ENCODE measurements at places on chromosomes 3 and 15.

DNA sequence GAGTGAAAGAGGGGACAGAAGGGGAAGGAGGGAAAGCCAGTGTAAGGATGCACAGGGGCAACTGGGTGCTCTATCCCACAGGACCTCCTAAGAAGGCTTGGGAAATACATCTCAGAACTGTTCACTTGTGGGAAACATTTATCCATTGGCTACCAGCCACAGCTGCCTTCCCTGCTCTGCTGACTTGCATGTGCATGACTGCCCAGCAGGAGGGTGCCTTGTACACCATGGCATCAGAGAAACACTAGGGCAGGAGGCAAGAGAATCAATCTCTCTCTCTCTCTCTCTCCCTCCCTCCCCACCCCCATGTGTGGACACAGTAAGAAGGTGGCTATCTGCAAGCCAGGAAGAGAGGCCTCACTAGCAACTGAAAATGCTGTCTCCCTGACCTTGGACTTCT is 62.9 kb upstream of the ZBTB38 start:
- no peak for DNase-seq

DNA sequence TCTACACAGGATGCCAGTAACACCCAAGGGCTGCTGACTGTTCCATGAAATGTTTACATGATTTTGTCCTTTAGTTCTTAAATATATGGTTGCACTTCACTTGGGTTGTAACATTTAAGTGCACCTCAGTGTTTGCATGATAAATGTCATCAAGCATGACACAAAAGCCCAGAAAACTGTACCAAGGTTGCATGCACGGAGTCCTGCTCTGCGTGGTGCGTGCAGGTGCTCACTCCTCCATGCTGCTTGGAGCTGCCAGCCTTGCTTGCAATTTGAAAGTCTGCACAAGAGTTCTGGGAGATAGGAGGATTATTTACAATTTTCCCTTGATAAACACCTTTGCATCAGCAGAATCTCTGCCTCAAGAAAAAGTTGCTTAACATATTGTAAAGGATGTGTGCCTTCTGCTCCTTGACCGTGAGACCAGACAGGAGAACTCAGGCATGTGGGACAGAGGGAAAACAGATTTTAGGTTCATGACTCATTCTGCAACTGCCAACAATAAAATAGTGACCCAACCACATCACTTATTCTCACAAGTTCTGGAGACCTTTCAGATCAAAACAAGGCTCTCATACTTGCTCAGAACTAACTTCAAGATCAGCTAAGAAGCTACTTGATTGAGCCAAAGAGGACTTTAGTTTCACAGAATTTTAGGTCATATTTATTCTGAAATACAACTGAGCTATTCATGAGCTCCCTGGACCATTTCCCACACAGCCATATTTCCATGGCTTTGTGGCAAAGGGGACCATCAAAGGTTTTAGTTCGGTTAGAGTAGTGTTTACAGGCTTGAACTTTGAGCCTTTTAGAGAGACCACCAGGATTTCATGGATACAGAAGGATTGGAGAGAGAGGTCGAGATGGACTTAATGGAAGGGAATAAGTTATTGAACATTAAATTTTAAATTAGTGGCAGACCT is 128.4 kb upstream of the ZBED2 start:
- no peak for DNase-seq

- no peak for DNase-seq
Observed at GRCh38 chr3:189308608-189309007, 136.8 kb downstream of the TPRG1 start.

- no peak for DNase-seq
Observed at GRCh38 chr3:10505791-10506585, 602 bp upstream of the ATP2B2 start.

GRCh38 chr15:45732662-45733061 is 97.8 kb downstream of the SQOR start:
- no peak for DNase-seq

GRCh38 chr3:47057212-47057671 is 77.8 kb downstream of the NBEAL2 start:
- DNase-seq, result no peak

- DNase-seq, result no peak
Observed at GRCh38 chr15:93413745-93414144, 324.7 kb upstream of the RGMA start.

- no peak for DNase-seq
Observed at GRCh38 chr3:28745916-28746617, 397.4 kb upstream of the AZI2 start.

DNA sequence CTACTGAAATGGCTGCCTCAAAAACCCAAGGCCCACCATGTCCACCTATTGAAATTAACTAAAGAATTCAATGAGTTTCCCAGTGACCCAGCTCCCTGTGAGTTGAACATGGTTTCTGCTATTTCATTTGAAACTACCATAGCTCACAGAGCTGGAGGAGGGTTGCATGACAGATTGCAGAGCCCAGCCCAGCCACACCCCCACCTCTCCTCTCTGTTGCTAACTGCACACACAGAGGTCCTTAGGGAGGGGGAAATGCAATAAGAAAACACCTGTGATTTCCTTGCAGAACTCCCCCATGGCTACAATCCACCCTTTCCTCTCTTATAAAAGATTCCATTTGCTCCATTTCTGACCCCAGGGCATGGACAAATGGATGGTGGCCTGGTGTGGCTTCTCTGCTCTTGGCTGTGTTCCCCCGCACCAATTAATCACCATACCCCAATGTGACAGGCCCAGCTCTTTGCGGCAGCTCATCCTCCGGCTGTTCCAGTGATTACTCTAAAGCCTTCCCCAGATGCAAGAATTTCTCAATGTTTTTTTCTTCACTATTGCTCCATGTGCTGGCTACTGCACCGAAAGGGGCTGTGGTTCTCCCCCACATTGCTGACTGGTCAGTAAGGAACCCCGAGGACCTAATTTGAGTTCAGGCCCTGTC is 208.4 kb upstream of the KBTBD8 start:
- DNase-seq, result peak; percentile 55

- DNase-seq, result no peak
Observed at GRCh38 chr3:122318620-122319019, 6.4 kb upstream of the CSTA start.

- DNase-seq, result peak; percentile 70
Observed at GRCh38 chr3:42732829-42733459, 30.3 kb upstream of the HHATL start.

- DNase-seq, result no peak
Observed at GRCh38 chr15:91949361-91949760, 95.9 kb downstream of the SLCO3A1 start.

- no peak for DNase-seq
Observed at GRCh38 chr15:80240276-80240675, 11.7 kb downstream of the CTXND1 start.

DNA sequence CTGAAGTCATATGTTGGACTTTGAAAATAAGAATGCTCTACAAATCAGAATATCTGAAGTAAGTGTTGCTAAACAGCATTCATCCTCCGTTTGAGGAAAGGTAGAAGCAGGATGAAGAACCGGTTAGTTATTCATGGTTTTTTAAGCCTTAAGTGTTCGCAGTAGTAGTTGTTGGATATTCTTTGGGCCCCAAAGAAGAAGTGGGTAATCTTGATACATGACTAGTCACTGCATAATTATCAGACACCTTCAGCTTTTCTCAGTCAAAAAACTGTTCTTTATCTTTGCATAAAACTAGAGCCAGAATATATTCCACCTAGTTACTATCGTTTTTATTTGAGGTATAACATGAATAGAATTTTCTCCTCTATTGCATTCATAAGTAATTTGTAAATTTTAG is 13.8 kb downstream of the RAB5A start:
- no peak for DNase-seq

DNA sequence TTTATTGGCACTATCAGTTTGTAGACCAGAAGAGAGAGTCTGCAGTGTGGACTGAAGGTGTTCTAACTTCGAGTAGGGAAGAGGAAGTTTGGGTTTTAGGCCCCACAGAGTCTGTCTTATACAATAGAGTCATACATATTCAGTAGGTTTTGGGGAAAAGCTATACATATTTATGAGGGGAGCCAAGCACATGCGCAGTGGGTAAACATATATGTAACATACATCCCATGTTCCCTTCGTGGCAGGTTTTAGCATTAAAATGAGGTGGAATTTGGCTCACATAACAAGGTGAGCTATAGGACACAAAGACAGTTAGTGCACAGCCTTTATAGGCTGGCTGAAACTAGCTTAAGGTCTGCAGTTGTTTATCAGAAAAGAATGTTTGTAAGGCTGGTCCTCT is 4.9 kb downstream of the GALK2 start:
- DNase-seq, result no peak

DNA sequence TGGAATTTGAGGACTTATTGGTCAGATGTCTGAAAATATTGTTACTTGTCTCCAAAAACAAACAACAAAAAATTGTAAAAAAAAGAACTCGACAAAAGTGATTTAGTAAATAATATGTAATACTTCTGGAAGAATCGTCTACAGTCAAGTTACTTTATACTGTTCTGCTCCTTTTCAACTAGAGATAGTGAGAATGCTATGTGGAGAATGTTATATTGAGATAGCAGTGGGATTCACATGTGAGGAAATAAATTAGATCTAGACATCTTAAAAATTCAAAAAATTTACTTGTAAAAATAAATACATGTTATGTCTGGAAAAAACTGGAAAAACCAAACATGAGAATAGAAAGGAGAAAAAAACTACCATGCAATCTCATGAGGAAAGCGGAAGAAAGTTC is 64.9 kb downstream of the SGO1 start:
- DNase-seq, result no peak

DNA sequence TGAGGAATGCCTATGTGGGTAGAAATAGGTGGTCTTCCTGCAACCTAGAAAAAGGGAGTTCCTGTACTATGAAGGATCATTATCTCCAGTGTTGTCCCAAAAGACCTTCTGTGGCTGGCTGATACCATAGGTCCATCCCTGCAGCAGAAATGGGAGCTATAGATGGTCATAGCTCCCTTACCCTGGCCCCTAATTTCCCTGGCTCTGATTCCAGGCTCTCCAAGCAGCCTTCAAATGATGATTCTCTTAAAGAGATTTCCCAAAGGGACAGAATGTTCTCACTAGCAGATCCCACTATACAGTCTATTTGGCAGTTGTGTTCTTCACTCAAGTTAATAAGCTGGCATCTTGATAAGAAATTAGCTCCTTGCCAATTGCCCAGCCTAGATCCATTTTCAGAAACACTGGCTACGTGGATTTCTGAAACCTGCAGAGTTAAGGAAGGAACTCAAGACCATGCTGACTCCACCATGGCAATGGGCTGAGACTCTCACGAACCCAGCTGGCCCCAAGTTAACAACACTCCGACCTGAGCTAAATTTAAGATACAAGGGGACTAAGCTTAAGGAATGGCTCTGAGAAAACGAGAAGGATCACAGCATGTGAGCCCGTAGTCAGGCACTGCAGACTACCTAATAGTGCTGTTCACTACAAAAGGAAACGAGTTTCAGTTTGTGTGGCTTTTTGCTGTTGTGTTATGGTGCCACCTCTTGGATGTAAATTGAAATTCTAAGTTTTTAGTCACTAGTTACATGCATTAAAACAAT is 11.4 kb downstream of the C15orf40 start:
- no peak for DNase-seq

DNA sequence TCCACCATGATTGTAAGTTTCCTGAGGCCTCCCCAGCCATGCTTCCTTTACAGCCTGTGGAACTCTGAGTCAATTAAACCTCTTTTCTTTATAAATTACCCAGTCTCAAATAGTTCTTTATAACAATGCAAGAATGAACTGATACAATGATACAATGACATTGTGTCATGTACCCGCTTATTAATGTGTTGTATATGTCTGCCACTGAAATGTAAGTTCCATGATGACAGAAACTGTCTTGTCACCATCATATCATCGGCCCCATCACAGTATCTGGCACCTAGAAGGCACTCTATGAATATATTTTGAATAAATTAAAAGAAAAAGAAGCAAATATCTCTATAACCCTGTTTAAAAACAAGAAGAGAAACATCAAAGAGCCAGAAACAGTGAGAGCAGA is 29.6 kb downstream of the FEZF2 start:
- DNase-seq, result no peak

All from ELF-1 (cell line).